ENCODE measurements at places on chromosomes 1 and 21.

- DNase-seq, result no peak
Measured at GRCh38 chr1:246761396-246761795, 37.2 kb downstream of the SCCPDH start.

DNA sequence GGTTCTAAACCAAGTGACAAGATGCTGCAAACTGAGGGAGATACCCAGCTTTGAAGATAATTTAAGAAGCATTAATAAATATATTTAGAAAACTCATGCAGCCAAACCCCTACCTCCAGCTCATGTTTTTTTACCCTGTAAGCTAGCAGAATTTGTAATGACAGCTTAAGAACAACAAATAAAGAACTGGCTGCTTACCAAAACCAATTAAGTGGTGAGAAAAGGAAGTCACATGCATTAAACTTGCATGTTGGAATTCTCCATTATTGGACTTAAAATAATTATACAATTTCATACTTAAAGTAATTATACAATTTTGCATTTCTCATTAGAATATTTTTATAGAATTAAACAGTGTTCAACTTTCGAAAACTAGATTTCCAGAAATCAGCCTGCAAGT lies 75.6 kb upstream of the CNIH3 start:
- DNase-seq, result no peak

GRCh38 chr1:101706366-101706765 lies 290.4 kb downstream of the OLFM3 start:
- DNase-seq, result no peak

DNA sequence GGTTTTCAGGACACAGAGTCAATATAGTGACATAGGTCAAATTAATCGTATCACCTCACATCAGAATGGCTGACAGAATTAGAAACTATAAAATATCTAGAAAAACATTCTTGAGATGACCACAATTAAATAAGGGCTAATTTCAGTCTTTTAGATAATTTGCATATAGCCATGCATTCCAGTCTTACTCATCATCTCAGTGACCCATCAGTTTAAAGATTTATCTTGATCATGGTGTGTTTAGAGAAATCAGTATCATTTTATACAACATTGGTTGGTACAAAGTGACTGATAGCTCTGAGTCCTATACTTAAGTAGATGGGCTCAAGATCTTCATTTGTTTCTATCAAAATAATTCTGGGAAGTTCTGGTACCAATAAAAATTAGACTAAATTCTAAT lies 262.3 kb upstream of the SNX7 start:
- DNase-seq, result peak; percentile 49

DNA sequence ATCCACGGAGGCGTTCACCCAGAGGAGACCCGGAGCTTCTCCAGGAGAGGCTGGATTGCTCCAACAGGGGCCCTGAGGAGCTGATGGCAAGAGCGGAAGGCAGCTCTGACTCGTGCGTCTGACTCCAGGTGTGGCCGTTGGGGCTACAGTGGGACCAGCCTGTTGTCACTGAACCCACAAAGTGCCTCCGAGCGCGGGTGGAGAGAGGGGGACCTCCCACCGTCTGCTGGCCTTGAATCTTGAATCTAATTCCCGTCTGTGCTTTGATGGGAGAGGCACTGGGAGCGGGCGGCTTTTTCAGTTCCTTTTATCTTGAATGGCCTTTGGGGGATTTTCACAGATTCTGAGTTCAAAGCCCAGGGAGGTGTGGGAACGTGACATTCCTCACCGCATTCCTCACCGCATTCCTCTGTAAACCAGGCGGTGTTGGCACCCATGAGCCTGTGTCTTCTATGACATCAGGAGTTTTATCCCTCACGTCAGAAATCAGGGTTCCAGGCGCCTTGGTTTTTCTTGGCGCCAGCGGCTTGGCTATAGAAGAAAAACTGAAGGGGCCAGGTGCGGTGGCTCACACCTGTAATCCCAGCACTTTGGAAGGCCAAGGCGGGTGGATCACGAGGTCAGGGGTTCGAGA lies 39.2 kb upstream of the COL18A1 start:
- peak; percentile 88 for DNase-seq

DNA sequence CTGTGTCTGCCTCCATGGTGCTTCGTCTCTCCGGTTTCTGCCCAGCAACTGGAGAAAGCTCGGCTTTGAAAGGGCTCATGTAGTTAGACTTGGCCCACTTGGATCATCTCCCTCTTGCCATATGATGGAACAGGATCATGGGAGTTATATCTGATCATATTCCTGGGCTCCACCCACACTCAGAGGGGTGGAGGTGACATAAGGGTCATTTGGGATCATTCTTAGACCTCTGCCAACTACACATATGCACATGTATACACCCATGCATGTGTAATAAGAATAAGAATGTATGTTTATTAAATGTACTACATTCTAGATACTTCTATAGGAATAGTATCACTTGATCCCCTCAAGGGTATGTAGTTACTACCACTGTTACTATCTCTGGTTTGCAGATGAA lies 74.1 kb upstream of the WNT4 start:
- no peak for DNase-seq

DNA sequence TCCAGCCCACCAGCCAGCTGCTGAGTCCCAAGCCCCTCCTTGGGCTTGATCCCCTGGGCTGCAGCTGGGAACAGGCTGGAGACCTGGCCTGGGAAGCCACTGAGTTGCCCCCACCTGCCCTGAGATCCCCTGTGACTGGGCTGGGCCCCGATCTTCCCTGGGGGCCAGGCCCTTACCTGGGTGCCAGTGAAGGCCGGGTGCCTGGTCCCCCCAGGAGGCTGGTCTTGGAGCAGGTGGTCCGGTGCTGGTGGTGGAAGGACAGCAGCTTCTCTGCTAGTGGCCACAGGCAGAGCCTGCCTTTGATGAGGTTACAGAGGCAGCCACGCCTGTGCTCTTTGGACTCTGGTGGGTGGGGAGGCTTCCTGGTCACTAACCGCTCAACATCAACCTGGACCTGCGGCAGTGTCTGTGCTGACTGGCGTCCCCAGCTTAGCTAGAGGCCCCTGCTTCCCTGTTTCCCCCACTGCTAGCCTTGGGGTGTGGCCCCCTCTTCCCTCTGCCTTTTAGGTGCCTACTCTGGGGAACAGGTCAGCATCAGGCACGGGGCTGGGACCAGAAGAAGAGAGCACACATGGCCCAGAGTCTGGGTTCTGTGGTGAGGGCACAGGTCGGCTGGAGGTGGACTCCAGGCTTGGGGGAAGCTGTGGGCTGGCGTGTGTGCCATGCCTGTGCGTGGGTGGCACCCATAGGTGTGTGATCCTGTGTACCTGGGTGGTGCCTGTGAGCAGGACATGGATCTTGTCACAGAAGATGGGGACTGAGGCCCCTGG lies at the start of gene EPS8L3:
Gene EPS8L3 (minus strand): TSS at position 278 of the 770 bp plus-strand sequence. CDS start 2,174 bp downstream, outside the sequence.
- no peak for DNase-seq

GRCh38 chr1:219310181-219310728 lies 136.6 kb downstream of the LYPLAL1 start:
- DNase-seq, result peak; percentile 70

GRCh38 chr1:21126324-21126723 lies 50.4 kb downstream of the EIF4G3 start:
- DNase-seq, result no peak

GRCh38 chr1:99599678-99600175 lies 46.2 kb upstream of the PALMD start:
- DNase-seq, result peak; percentile 99

GRCh38 chr1:20962576-20963258 lies 175.6 kb upstream of the HP1BP3 start:
- no peak for DNase-seq

DNA sequence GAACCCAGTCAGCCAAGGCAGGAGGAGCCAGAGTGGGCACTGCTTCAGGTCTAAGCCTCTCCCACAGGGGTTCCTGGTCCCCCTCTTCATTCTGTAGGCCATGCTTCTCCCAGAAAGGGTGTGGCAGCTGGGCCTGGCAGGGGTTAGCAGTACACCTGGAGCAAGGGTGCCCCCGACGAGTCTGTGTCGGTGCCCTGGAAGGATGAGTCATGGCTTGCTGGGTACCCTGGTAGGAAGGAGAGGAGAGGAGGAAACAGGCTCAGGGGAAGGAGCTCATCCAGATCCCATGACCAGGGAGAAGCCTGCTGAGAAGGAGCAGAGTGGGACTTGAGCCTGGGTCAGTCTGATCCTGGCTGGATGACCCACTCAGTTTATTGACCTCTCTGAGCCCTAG lies 10.3 kb downstream of the KDF1 start:
- DNase-seq, result no peak

Data from astrocyte (in vitro differentiated cells and primary cell).